ENCODE measurements at places on chromosomes 13 and 19. TPM values are rescaled to one million over a fixed set of nuclear protein-coding genes. Genes with fewer than 3 reads are reported as not detected.

The PEAK3 gene
- total RNA-seq = 0.44 TPM

The MEIOSIN gene
- total RNA-seq = not detected

The PTPRH gene
- not detected for total RNA-seq

The ZNF888 gene
- total RNA-seq = 3.2 TPM

The TEKTIP1 gene
- total RNA-seq = 0.97 TPM

The SHISA7 gene
- not detected for total RNA-seq

The CCDC70 gene
- total RNA-seq = not detected

The SOHLH2 gene
- total RNA-seq = not detected

The BCAM gene
- 9.9 TPM for total RNA-seq

The LMO7 gene
- total RNA-seq = 239 TPM

The GFY gene
- not detected for total RNA-seq

The ZNF586 gene
- total RNA-seq = 18.8 TPM

The EMC10 gene
- 172 TPM for total RNA-seq

The METTL21C gene
- not detected for total RNA-seq

The CCNA1 gene
- total RNA-seq = not detected

The KCNJ14 gene
- 1.6 TPM for total RNA-seq

The LSM14A gene
- total RNA-seq = 111 TPM

The MICU2 gene
- total RNA-seq = 31.6 TPM

The ZNF835 gene
- total RNA-seq = not detected

The FCAR gene
- not detected for total RNA-seq

The ZNF541 gene
- total RNA-seq = not detected

The LYPD5 gene
- not detected for total RNA-seq

The KCNN1 gene
- not detected for total RNA-seq

The NLRP4 gene
- total RNA-seq = not detected

The FOSB gene
- total RNA-seq = 93.8 TPM

The LILRB3 gene
- total RNA-seq = not detected

The ARRDC2 gene
- 15.4 TPM for total RNA-seq

The KL gene
- not detected for total RNA-seq

The THAP8 gene
- total RNA-seq = 7.3 TPM

The TRPC4 gene
- total RNA-seq = 6.3 TPM

The ELSPBP1 gene
- not detected for total RNA-seq

All from osteocyte (in vitro differentiated cells).